ENCODE measurements at places on chromosomes 4 and X. TPM values are rescaled to one million over a fixed set of nuclear protein-coding genes. Genes with fewer than 3 reads are reported as not detected.

- no peak overlapping the region for H3K4me3 ChIP-seq
- H3K27me3 ChIP-seq: peaks cover 9% of the 10 kb centered on the region
- no peak overlapping the region for H3K27ac ChIP-seq
- H3K4me1 ChIP-seq: no peaks in the 10 kb centered on the region
- no peak for DNase-seq
These were observed 144.9 kb downstream of the FHIP1A start for GRCh38 chr4:151553874-151554273.

RRH gene
- total RNA-seq: 0.23 TPM

- no peak overlapping the region for H3K4me3 ChIP-seq
- H3K27me3 ChIP-seq: no peaks in the 10 kb centered on the region
- H3K36me3 ChIP-seq: no peaks in the 10 kb centered on the region
- no peak for DNase-seq
These were observed 158.5 kb upstream of the MXRA5 start for GRCh38 chrX:3504916-3505315.

- no peaks in the 10 kb centered on the region for H3K4me1 ChIP-seq
- DNase-seq: no peak
- no peak overlapping the region for H3K27ac ChIP-seq
- no peaks in the 10 kb centered on the region for H3K36me3 ChIP-seq
- H3K27me3 ChIP-seq: no peaks in the 10 kb centered on the region
- no peak overlapping the region for H3K4me3 ChIP-seq
These were observed 503.6 kb upstream of the ZFP42 start for GRCh38 chr4:187491959-187492358.

ESX1 gene
- not detected for total RNA-seq

DNA sequence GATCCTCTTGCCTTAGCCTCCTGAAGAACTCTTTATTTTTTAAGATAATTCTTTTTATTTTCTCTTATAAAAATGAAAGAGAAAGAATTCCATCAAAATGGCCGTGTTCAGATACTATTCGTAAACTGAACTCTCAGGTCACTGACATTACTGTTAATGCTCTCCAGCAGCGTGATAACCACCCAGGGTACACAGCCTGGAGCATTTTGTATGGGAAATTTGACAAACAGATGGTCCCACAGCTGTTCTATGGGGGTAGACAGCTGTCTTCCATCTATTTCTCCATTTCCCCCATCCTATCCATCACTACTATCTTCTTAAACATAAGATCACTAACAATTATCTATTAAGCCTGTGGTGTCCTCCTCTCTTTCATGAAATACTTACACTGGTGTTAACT lies 47.8 kb downstream of the SYNPO2 start:
- no peak overlapping the region for H3K27ac ChIP-seq
- H3K4me3 ChIP-seq: no peak overlapping the region
- no peaks in the 10 kb centered on the region for H3K36me3 ChIP-seq
- no peaks in the 10 kb centered on the region for H3K4me1 ChIP-seq
- no peak for DNase-seq
- peaks cover 10% of the 10 kb centered on the region for H3K27me3 ChIP-seq

- no peak for DNase-seq
- no peaks in the 10 kb centered on the region for H3K27me3 ChIP-seq
- H3K4me1 ChIP-seq: no peaks in the 10 kb centered on the region
- no peak overlapping the region for H3K4me3 ChIP-seq
- peaks cover 7% of the 10 kb centered on the region for H3K36me3 ChIP-seq
These were observed 56.6 kb downstream of the ZNF827 start for GRCh38 chr4:145881989-145882388.

CLIC2 gene
- total RNA-seq: 0.65 TPM

DNA sequence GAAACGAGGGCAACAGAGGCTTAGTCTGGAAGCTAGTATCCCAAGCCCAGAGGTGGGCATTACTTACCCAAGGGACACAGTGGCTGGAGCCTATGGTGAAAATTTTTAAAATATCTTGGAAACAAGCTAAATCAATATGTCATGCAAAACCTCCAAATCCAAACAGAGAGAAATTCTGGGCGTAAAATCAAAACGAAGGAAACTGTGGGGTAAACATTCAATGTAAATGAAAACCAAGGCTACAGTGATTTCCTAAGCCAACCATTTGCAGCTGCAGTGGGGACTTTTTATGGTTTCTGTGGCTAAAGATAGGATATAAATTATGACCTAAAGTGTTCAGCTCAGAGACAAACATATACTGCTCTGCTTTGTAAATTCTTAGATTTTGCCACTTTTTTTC lies 507.7 kb upstream of the DIAPH2 start:
- no peaks in the 10 kb centered on the region for H3K36me3 ChIP-seq
- no peak for DNase-seq
- H3K4me1 ChIP-seq: no peaks in the 10 kb centered on the region
- no peak overlapping the region for H3K27ac ChIP-seq
- no peak overlapping the region for H3K4me3 ChIP-seq

DNA sequence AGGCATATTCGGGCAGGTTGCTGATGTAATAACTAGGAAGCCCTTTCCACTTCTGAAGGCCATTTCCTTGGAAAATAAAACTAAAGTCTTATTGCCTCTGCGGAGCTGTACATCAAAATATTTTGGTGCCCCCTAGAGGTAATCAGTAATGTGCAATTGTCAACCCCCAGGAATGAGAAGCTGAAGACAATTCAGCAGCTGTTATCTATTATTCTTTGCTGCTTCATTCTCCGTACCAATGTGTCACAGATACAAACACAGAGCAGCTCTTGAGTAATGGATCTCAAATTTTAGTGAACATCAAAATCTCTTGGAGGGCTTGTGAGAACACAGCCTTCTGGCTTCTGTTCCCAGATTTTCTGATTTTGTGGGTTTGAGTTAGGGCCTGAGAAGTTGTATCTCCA lies 3.5 kb upstream of the SLIT2 start:
- no peak overlapping the region for H3K4me3 ChIP-seq
- no peak for DNase-seq
- H3K27ac ChIP-seq: no peak overlapping the region
- peaks cover 3% of the 10 kb centered on the region for H3K36me3 ChIP-seq

DNA sequence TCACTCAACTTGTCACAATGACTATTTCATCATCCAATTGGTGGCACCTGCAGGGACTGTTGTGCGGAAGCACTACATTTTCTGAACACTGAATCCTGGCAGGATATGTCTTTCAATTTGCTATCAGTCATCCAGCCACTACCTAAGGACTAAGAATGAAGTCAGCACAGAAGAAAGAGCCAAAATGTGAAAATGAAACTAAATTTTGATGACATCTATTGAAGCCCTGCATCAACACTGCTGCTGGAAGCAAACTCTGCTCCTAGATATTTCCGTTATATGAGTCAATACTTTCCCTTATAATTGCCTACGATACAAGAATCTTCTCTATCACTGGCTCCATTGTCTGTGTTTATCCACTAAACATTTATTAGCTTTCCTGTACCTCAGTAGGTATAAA lies 917.9 kb downstream of the RAPGEF2 start:
- H3K4me3 ChIP-seq: no peak overlapping the region
- no peak for DNase-seq
- H3K27ac ChIP-seq: no peak overlapping the region
- no peaks in the 10 kb centered on the region for H3K4me1 ChIP-seq
- H3K36me3 ChIP-seq: no peaks in the 10 kb centered on the region
- no peaks in the 10 kb centered on the region for H3K27me3 ChIP-seq

DNAAF6 gene
- not detected for total RNA-seq

- peaks cover 15% of the 10 kb centered on the region for H3K4me1 ChIP-seq
- peak overlapping the region; percentile 71 for H3K4me3 ChIP-seq
- peaks cover 37% of the 10 kb centered on the region for H3K27me3 ChIP-seq
- DNase-seq: no peak
- no peak overlapping the region for H3K27ac ChIP-seq
These were observed 430 bp upstream of the TRPC3 start for GRCh38 chr4:121952290-121952689.

DLG3 gene
- total RNA-seq: 39.9 TPM

- H3K27me3 ChIP-seq: peaks cover 6% of the 10 kb centered on the region
- no peaks in the 10 kb centered on the region for H3K36me3 ChIP-seq
- no peak overlapping the region for H3K4me3 ChIP-seq
- no peak for DNase-seq
- H3K4me1 ChIP-seq: no peaks in the 10 kb centered on the region
These were observed 56.9 kb downstream of the GABRB1 start for GRCh38 chr4:47088298-47088697.

DNA sequence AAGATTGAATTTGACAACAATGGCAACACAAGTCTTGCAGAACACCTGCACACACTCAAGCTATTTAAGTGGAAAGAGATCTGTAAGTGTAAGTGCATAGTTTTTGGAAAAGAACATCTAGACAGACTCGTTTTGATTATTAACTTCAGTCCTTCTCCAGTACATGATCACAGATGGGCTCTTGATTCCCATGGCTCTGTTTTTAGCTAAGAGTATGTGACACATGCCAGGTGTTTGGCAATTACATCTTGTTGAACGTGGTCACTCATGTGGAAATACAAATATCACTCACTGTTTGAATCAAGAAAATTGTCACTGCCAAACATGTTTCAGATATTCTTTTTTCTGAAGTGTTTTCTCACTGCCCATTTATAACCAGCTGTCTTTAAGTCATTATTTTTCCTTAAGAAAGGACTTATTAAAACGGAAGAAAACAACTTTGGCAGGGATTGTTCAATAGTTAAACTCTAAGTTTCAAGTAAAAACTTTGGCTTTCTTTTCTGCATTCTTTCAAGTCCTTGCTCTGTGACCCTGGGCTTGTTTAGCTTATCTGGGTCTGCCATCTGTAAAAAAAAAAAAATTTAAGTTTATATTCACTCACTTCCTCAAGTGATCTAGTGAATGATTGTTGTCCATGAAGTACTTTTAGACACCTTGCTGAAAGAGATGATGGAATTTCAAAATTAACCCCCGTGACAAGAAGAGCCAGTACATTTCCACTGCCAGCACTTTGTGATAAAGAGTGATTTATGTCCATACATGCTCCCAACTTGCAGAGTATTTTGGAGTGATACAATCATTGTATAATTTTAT lies 125.4 kb downstream of the ATXN3L start:
- no peak overlapping the region for H3K4me3 ChIP-seq
- DNase-seq: no peak
- no peak overlapping the region for H3K27ac ChIP-seq

DNA sequence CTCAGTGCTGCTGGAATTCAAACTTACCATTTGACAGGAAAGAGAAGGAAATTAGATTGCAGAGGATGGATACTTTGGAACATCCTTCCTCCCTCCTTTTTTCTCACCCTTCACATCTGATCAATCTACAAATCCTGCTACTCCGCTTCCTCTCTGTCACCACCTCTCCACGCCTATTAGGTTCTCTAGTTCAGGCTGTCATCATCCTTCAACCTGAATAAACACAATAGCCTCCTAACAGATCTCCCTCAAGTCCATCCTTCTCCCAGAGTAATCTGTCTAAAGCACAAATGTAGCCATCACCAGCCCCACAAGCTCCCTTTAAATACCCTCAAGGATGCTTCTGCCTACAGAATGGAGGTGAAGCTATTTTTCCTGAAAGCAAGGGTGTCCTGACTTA lies 20.0 kb upstream of the SLAIN2 start:
- no peaks in the 10 kb centered on the region for H3K4me1 ChIP-seq
- no peak overlapping the region for H3K27ac ChIP-seq
- no peak for DNase-seq
- H3K4me3 ChIP-seq: no peak overlapping the region

DMP1 gene
- not detected for total RNA-seq

- DNase-seq: no peak
- no peaks in the 10 kb centered on the region for H3K36me3 ChIP-seq
These were observed 322.2 kb downstream of the ADGRL3 start for GRCh38 chr4:61522312-61522711.

DNA sequence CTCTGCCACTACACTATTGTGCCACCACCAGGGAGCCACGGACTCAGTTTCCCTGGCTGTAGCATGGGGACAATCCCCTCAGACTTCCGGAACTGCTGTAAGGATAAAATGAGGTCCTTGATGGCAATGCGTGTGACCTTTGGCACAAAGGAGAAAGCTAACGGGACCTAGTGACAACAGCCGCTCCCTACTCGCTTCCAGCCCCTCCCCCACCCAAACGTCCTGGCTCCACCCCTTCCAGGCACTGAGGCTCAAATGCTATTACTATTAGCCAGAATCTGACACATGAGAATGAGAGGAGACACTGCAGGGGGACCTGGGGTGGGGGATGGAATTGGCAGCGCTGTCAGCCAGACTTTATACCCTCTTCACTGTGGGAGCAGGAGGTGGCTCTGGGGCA lies 5.4 kb upstream of the DUSP9 start:
- H3K36me3 ChIP-seq: no peaks in the 10 kb centered on the region
- H3K4me1 ChIP-seq: peaks cover 9% of the 10 kb centered on the region
- peaks cover 36% of the 10 kb centered on the region for H3K27me3 ChIP-seq

- no peak overlapping the region for H3K4me3 ChIP-seq
- H3K27me3 ChIP-seq: peaks cover 8% of the 10 kb centered on the region
- no peak overlapping the region for H3K27ac ChIP-seq
- no peak for DNase-seq
- no peaks in the 10 kb centered on the region for H3K36me3 ChIP-seq
- peaks cover 2% of the 10 kb centered on the region for H3K4me1 ChIP-seq
These were observed 99.9 kb upstream of the RAPGEF2 start for GRCh38 chr4:159002950-159003349.

DNA sequence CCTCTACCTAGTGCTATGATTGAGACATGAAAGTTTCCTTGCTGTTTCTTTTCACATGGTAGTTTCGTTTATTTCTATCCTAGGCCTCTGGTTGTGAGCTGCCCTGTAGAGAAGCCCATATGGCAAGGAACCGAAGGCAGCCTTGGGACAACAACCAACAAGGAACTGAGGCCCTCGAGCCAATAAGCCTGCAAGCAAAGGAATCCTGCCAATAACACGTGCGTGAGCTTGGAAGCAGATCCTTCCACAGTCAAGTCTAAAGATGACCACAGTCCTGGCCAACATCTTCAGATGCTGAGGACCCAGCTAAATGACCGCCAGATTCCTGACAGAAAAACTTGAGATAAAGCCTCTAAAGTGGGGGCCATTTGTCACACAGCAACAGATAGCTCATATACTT lies 100.4 kb upstream of the FAM9B start:
- H3K36me3 ChIP-seq: no peaks in the 10 kb centered on the region
- no peak overlapping the region for H3K4me3 ChIP-seq
- peaks cover 11% of the 10 kb centered on the region for H3K4me1 ChIP-seq
- DNase-seq: no peak

DNA sequence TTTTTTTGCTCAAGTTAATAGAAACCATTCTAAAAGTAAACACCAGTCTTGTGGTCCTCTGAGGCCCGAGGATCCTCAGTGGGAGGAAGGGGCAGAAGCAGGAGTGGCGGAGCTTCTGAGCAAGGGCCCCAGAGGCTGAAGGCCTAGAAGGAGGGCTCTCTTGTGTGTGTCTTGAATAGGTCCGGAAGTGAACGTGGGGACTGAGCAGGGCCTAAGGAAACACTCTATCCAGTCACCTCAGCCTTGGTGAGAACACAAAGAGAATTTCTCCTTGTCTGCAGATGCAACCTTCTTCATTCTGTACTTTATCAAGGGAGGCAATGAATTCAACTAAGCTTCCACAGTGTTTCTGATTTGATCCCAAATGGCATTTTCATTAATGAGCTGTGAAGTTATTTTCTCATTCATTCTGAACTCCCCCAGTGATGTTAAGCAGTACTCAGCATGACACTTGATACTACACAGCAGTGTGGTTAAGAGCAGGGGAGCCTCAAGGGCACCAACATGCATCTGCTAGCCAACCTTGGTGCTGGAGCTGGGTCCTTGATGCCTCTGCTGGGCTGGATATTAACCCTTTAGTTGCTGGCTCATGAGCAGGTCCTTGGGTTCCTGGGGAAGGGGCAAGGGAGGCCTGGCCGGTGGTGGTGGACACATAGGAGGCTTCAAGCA lies 64.7 kb downstream of the RBM47 start:
- no peak for DNase-seq
- no peak overlapping the region for H3K27ac ChIP-seq
- H3K36me3 ChIP-seq: no peaks in the 10 kb centered on the region
- peaks cover 3% of the 10 kb centered on the region for H3K27me3 ChIP-seq

Data from activated CD4-positive, alpha-beta memory T cell treated with anti-CD3 and anti-CD28 coated beads, Interleukin-2, amount 10 ng/mL, durations not matched to agents 7 days and 5 days (primary cell).